ENCODE measurements at places on chromosomes 12 and 14. TPM values are rescaled to one million over a fixed set of nuclear protein-coding genes. Genes with fewer than 3 reads are reported as not detected.

GRCh38 chr12:85923767-85924331 is 49.8 kb downstream of the NTS start:
- peak; percentile 27 for DNase-seq

Gene LRRIQ1
- 0.72 TPM for total RNA-seq

Gene TAS2R7
- not detected for total RNA-seq

GRCh38 chr12:44881197-44881596 is 5.1 kb upstream of the NELL2 start:
- no peak for DNase-seq

GRCh38 chr14:93023802-93024434 is 91.8 kb downstream of the ITPK1 start:
- DNase-seq: no peak

Gene INHBC
- not detected for total RNA-seq

GRCh38 chr14:103908580-103908979 is 19.7 kb upstream of the TDRD9 start:
- DNase-seq: no peak

- no peak for DNase-seq
Observed at GRCh38 chr12:121365416-121366062, 13.3 kb upstream of the ANAPC5 start.

DNA sequence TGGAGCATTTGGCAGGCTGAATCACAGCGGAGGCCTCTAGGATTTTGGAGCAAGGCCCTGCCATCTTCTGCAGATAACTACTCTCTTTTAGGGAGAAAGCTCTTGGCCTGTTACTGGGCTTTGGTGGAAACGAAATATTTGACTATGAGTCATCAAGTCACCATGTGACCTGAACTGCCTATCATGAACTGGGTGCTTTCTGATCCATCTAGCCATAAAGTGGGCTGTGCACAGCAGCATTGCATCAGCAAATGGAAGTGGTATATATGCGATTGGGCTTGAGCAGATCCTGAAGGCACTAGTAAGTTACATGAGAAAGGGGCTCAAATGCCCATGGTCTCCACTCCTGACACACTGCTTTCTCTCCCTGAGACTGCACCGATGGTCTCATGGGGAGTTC is 21.1 kb downstream of the GYS2 start:
- no peak for DNase-seq

Gene RAPGEF3
- total RNA-seq: 7.6 TPM

DNA sequence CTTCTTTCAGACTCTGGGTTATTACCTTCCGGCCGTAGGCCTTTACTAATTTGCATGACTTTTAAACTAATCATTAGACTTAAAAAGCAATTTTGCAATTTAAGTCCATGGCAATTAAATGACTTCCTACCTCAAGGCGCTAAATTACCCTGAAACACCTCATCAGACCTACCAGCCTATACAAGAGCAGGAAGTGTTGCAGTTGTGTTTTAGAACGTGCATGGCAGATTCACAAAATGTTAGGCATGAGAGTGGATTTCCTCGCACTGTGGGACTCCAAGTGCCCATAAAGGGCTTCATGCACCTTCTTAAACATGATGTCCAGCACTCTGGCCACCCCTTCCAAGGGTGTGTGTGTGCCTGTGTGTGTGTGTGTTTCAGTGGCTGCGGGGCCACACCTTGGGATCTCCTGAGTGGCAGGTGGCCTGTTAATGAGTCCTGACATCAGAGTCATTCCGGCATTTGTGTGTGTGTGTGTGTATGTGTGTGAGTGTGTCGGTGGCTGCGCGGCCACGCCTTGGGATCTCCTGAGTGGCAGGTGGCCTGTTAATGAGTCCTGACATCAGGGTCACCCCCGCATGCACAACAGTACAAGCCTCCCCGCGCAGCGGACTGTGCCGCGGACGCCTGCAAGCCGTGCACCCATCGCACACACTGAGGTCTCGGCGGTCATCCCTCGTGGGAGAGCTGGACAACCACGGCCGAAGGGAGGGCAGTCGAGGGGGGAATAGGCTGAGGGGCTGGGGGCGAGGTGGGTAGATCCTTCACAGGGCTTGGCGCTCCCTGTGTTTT is 900 bp downstream of the C2CD5 start:
- DNase-seq: no peak

GRCh38 chr12:22755629-22756028 is 130.7 kb downstream of the ETNK1 start:
- no peak for DNase-seq

DNA sequence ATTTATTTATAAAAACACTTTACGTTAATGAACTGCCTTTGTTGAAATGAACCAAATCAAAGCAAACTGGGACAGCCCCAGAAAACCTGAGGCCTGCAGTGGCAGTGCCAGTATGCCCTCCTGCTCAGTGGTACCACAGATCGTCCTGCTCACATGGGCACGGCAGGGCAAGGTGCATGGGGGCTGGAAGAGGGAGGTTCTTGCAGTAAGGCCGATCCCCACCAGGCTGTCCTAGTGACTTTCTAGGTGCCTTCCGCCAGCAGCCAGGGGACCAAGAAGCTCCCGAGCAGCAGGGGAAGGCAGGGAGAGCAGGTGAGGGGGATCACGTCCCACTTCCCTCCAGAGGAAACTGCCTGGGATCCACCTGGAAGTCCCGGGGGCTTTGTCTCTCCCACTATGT is 63.9 kb downstream of the TESC start:
- no peak for DNase-seq

DNA sequence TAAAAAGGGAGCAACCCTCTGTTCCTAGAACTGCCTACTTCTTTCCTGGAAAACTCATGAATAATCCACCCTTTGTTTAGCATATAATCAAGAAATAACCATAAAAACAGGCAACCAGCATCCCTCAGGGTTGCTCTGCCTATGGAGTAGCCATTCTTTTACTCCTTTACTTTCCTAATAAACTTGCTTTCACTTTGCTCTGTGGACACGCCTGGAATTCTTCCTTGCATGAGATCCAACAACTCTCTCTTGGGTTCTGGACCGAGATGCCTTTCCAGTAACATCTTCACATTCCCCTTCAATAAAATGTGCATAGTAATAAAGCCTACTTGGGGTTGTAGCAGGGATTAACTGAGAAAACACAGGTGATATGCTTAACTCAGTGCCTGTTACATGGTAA is 286.4 kb upstream of the AMIGO2 start:
- no peak for DNase-seq

GRCh38 chr14:34665785-34666435 is 36.0 kb upstream of the SNX6 start:
- peak; percentile 16 for DNase-seq

DNA sequence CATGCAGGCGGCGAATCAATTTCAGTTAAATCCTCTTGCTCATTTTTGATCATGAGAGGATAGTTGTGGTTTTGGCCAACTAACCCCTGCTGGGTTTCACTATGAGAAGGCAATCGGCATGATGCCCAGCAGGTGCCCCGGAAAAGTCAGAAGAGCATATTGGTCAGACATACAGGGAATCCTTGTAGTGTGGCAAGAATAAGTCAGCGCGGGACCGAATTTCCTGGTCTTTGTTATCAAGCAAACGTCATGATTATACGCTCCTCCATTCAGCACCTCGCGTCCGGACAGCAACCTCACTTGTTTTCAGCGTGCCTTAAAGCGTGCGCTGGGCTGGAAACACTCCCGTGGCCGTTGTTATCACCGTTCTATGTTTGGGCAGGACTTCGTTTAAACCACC is 1.8 kb downstream of the TBC1D30 start:
- no peak for DNase-seq

DNA sequence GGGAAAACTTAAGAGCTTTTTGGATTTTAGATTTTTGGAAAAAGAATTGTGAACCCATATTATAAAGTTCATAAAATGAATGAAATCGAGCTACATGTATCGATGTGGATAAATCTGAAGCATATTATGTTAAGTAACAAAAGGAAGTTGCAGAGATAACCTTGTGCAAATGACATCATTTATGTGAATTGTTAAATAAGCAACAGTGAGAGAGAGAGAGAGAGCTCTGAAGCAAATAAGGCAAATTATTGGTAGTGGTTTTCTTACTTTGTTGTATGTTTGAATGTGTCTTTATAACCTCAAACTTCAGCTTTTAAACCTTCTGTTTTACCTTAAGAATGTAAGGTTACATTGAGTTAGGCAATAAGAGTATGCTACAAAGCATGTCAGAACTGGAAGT is 78.8 kb downstream of the ERC1 start:
- no peak for DNase-seq

GRCh38 chr14:64828071-64828470 is 51.6 kb downstream of the SPTB start:
- DNase-seq: no peak

Gene TRIM9
- total RNA-seq: 0.07 TPM

Gene ARHGAP9
- total RNA-seq: not detected

Gene SMIM41
- not detected for total RNA-seq

GRCh38 chr14:56716705-56717104 is 93.6 kb downstream of the OTX2 start:
- no peak for DNase-seq

DNA sequence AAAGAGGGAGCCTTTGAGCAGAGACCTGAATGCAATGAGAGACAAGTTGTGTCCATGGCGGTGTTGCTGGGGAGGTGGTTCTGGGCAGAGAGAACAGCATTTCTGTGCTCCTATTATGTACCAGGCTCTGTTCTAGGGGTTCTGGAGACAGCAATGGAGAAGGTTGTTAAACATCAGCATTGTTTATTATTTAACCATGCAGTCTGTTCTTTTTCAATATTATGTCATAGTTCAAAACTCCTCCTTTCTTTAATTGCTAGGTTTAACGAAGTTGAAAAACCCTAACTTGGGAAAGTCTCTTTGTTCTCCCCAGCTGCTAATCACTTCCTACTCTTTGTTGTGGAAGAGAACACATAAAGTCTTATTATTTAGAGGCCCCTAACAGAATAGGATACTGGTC is 279.3 kb downstream of the RAD51B start:
- no peak for DNase-seq

DNA sequence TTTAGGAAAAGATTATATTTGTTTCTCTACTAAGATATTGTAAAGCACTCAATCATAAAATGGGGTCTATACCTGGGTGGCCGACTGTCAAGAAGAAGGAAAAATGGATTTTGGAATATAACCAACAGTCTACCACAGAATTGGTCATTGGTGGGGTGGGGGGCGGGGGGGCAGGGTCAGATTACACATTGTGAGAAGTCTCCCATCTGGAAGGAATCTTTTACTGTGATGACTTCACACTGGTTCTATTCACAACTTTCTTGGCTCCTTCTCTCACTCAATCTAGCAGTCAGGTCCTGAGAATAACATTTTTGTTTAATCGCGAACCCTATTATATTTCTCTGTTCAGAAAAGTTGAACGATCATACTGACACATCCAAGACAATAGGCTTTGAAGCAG is 8.7 kb upstream of the CLEC4E start:
- no peak for DNase-seq

DNA sequence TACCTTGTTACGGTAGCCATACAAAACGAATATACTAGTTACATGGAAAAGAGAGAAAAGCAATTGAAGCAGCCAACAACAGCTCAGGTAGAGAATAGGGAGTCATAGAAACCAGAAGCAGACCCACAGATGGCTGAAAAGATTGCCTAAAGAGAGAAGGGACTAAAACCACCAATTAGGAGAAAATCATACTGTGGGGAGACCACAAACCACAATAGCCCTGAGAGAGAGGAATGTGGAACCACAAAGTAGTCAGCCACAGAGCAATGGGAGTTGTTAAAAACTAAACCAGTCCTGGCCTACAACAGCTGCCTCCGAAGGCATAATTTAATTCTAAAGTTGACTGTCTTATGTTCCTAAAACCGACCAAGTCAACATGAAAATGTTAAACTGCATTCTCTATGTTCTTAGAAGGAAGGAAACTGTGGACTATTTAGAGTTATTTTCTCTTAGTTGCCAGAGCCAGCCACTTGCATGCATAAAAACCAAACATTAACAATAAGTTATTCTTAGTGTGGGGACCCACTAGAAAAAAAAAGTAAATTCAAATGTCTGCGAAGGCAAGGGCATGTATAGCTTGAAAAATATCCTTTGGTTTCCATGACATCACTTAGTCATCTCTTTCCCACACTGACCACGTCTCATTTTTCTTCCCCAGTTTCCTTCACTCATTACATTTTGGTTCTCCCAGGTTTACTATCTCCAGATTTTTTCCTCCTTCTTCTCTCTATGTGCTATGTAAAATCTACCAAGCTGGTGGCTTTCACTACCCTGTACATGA is 398.1 kb downstream of the NOVA1 start:
- no peak for DNase-seq

- DNase-seq: no peak
Observed at GRCh38 chr12:132584429-132584828, 26.0 kb downstream of the LRCOL1 start.

- no peak for DNase-seq
Observed at GRCh38 chr12:75658901-75659823, 147.8 kb upstream of the KRR1 start.

- DNase-seq: no peak
Observed at GRCh38 chr14:31965735-31966598, 111.1 kb upstream of the ARHGAP5 start.

- DNase-seq: no peak
Observed at GRCh38 chr12:15962760-15963159, 51.6 kb downstream of the DERA start.
